ENCODE measurements at places on chromosomes 13 and 19.

DNA sequence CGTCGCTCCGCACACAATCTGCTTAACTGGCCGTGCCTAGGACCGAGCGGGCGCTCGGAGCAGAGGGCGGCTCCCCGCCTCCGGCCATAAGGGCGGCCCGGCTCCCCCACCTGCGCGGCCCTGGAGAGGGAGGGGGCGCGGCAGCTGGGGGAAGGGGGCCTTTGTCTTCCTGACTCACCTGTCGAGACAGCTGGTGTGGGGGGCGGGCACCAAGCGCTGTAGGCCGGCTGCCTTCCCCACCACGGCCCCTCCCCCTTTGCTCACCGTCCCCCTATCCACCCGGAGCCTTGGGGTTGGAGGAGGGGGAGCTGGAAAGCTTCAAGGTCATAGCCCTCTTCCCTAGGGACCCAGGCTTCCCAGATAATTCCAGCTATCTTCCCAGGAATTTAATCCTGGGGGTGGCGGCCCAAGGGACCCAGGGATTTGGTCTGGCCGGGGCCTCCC lies 1.2 kb downstream of the VASP start:
- no peak for DNase-seq

DNA sequence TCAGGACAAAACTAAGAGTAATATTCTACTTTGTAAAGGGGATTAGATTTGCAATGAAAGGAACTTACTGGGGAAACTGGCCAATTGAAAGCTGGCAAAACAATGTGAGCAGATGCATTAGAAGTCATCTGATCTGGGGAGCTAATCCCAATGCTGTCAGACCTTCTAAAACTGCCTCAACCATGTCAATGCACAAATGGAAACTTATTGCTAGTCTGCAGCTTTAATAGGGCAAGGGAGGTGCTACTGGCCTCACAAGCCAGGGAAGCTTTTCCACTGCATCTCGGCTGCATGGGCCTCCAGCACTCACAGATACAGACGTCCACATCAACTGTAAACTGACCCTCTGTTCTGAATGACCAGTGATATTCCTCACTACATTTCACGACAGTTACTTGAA lies 154.2 kb downstream of the LHFPL6 start:
- peak; percentile 96 for DNase-seq

DNA sequence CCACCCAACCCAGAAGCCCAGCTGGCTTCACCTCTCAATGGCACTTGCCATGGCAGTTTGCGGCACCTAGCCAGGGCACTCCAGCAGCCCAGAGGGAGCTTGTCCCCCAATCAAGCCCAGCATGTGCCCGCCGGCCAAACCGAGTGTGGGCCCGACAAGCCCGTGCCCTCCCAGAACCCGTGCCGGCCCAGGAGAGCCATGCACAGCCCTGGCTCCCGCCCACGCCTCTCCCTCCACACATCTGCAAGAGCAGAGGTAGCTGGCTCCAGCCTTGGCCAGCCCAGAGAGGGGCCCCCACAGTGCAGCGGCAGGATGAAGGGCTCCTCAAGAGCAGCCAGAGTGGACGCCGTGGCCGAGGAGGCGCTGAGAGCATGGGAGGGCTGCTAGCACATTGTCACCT lies 2278.0 kb upstream of the PCDH20 start:
- no peak for DNase-seq

DNA sequence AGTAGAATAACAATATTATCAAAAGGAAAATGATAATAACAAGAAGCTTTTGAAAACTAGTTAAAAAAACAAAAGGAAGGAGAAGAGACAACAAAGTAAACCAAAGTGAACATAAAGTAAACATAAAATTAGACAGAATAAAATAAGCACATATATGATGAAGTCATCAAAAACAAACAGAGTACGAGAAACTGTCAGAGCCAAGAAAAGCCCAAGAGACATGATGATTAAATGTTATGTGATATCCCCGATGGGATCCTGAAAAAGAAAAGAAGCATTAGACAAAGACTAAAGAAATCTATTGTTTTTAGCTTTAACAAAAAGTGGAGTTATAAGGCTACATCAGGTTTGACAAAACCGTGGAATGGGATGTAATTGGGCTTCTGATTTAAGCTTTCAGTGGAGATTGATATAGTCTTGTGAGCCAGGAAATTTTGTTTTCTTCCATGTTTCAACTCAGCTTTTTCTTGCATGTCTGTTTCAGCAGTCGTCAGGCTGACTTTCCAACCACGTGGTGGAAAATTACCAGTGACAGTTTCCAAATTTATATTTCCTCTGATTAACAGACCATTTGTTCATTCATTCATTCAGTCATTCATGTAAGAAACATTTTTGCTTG lies 64.9 kb downstream of the KL start:
- DNase-seq = no peak

DNA sequence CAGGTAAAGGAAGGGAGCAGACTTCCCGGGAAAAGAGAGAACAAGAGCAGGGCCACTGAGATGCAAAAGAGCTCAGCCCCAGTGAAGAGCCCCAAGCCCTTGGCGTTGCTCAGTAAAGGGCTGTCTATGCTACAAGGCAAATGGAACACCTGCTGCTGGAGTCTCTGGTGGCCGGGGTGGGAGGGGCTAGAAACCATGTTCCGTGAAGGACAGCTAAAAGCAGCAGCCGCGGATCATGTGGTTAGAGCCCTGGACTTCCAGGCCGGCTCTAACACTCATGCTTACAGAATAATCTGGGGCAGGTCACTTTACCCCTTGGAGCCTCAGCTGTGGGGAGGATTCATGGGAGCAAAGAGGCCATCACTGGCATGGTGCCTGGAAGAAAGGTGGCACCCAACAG lies 17.8 kb downstream of the POU2F2 start:
- DNase-seq = no peak

GRCh38 chr19:29370276-29370675 lies 155.5 kb upstream of the VSTM2B start:
- no peak for DNase-seq

- no peak for DNase-seq
Observed at GRCh38 chr19:48253999-48254398, 1.7 kb downstream of the CARD8 start.

GRCh38 chr13:95741584-95742563 lies 64.9 kb downstream of the DNAJC3 start:
- DNase-seq = no peak

GRCh38 chr19:543910-544608 lies at the start of gene GZMM:
Gene GZMM (plus strand): TSS chr19:544053. CDS start chr19:544072, 19 bp downstream.
- DNase-seq = no peak

- DNase-seq = no peak
Observed at GRCh38 chr19:16626796-16627192, 1.2 kb downstream of the MED26 start.

GRCh38 chr13:30565658-30566057 lies 52.1 kb upstream of the USPL1 start:
- DNase-seq = no peak

DNA sequence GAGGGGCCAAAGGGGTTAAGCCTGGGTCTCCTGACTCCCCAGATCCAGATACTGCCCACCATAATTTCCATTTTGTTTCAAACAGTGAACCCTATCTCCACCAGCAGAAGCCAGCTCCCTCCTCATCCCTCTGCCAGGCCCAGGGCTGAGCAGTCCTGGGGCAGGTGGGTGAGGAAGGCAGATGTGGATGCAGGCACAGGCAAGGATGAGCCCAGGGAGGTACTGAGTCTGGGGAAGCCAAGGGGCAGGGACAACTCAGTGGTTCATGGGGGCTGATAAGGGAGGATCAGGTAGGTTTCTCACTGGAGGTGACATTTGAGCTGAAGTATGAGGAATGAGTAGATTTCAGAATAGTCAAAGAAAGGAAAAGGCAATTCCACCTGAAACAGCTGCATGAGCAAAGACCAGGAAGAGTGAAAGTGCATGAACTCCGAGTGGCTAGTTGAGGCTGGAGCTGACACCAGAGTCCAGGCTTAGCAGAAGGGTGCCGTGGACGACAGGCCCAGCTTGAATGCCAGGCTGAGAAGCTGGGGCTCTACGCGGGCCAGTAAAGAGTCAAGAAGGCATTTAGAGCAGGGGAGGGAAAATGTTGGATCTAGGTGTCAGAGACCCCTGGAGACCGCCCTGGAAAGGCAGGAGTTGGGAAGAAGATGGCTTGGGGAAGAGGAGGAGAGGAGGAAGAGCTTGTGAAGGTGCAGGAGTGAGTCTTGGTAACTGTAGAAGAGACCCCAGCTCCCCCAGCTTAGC lies 10.3 kb downstream of the CIC start:
- DNase-seq = no peak

DNA sequence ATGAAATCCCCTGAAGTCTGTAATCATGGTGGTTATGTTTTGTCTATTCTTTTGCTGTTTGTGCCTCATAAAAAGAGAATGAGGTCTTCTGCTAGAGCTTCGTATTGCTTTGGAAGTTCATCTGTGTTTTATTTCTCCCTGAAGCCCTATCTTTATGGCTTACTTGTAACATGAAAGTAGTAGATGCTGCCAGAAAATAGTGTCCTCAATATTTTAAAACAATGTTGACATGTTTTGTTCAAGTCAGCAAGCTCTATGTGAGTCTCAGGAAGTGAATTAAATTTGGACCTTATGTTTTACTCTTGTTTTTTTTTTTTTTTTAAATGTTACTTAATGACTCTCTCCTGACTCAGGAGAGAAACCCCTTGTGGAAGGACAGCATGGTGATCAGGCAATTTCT lies 130.5 kb downstream of the B3GLCT start:
- DNase-seq = no peak

GRCh38 chr19:33220115-33220514 lies 5.5 kb downstream of the SLC7A10 start:
- DNase-seq = no peak

GRCh38 chr13:110105136-110105535 lies 201.8 kb downstream of the COL4A1 start:
- no peak for DNase-seq

DNA sequence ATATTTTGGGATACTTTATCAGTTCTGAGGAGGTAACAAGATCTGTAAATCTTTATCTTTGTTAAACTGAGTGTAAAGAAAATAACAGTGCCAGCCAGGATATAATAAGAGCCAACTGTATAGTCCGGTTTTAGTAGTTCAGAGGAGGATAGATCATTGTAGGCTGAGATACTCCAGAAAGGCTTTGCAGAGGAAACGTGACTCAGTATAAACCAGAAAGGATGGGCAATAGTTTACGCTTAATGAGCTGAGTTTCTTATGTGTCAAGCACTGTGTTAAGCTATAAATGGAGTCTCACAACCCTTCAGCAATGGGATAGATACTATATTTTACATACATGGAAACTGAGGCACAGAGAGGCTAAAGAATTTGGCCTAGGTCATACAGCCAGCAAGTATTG lies 3.8 kb downstream of the RFXAP start:
- no peak for DNase-seq

DNA sequence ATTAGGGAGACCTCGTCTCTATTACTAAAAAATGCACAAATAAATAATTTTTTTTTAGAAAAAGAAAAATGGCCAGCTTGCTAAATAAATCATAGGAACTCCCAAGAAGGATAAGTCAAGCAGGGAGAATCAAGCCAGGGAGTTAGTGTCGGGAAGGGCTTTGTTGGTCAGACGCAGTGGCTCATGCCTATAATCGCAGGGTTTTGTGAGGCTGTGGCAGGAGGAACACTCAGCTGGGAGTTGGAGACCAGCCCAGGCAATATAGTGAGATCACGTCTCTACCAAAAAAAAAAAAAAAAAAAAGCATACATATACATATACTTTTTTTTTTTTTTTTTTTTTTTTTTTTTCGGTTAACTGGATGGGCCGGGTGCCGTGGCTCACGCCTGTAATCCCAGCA lies 9.0 kb downstream of the NACC1 start:
- no peak for DNase-seq

- no peak for DNase-seq
Observed at GRCh38 chr13:57558051-57558467, 73.5 kb upstream of the PCDH17 start.

GRCh38 chr13:54373211-54373610 lies 1344.6 kb downstream of the OLFM4 start:
- DNase-seq = no peak

- no peak for DNase-seq
Observed at GRCh38 chr13:34247596-34247995, 429.6 kb downstream of the RFC3 start.

DNA sequence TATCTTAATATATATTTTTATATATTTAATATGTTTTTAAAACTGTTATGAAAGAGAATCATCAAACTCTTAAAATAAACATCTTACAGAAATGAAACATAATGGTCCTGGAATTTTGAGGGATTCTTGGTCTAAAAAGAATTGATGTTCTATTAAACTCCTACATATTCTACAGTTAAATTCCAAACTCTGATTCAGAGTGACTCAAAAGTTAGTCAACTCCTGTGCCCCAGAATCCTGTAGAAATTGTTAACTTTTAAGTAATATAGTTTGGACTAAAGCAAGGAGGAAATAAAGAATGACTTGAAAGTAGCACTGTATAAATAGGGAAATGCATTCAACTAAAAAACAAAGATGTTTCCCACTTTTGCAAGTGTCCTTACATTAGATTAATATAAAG lies 47.7 kb downstream of the FNDC3A start:
- no peak for DNase-seq

- no peak for DNase-seq
Observed at GRCh38 chr13:48142436-48142835, 47.5 kb upstream of the MED4 start.
